ENCODE measurements at places on chromosomes 6 and 20. TPM values are rescaled to one million over a fixed set of nuclear protein-coding genes. Genes with fewer than 3 reads are reported as not detected.

The KHDC1L gene
- total RNA-seq = not detected

The C6orf118 gene
- total RNA-seq = not detected

The CLPSL1 gene
- not detected for total RNA-seq

- no peaks in the 10 kb centered on the region for H3K36me3 ChIP-seq
- no peak overlapping the region for H3K27ac ChIP-seq
- no peak overlapping the region for H3K4me3 ChIP-seq
- H3K4me1 ChIP-seq = peaks cover 2% of the 10 kb centered on the region
Measured at GRCh38 chr6:38248500-38249234, 391.1 kb downstream of the BTBD9 start.

DNA sequence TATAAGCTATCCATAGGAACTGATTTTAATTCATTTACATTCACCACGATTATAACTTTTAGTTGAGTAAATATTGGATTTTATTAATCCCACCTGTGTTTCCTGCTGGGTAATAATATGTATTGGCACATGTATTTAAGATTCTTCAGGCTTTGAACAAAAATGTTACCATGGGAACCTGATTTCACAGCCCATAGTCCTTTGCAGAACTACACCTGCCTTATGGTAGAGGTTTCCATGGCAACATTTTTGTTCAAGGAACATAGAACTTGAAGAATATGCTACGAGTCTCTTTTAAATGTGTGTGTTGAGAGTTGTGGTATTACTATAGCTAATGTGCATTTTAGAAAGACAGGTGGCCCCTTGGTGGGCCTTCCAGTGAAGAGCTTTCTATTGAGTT is 317.4 kb downstream of the SAMD5 start:
- H3K27me3 ChIP-seq = no peaks in the 10 kb centered on the region
- DNase-seq = no peak
- H3K4me3 ChIP-seq = no peak overlapping the region
- no peak overlapping the region for H3K27ac ChIP-seq
- no peaks in the 10 kb centered on the region for H3K36me3 ChIP-seq

DNA sequence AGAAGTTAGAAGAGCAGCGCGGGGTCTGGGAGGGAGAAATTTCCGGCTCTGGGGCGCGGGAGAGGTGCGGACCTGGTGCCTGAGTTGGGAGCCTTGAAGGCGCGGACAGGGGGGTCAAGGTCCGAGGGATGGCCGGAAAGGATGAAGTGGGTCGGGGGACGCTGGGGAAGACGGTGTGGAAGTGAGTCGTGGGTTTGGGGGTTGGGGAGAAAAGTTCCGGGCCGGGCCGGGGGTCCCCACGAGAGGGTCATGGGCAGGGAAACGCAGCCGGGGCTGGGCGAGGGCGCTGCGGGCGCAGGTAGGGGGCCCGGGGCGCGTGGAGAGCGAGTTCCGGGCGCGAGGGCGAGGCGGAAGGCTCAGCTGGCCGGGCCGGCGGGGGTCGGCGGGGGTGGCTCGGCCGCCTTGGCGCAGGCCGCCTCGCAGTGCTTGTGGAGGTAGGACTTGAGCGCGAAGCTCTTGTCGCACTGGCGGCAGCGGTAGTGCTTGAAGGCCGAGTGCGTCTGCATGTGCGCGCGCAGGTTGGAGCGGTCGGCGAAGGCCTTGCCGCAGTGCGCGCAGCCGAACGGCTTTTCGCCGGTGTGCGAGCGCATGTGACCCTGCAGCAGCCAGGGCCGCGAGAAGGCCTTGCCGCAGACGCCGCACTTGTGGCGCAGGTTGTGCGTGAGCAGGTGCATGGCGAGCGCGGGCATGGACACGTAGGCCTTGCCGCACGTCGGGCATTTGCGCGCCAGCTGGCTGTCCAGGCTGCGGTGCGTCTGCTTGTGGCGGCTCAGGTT is 10.5 kb upstream of the SRXN1 start:
- no peak overlapping the region for H3K4me3 ChIP-seq
- peaks cover 45% of the 10 kb centered on the region for H3K27me3 ChIP-seq
- no peak overlapping the region for H3K27ac ChIP-seq

GRCh38 chr20:25286917-25287316 is 39.0 kb downstream of the PYGB start:
- no peaks in the 10 kb centered on the region for H3K27me3 ChIP-seq
- H3K4me3 ChIP-seq = no peak overlapping the region
- no peak overlapping the region for H3K27ac ChIP-seq
- H3K4me1 ChIP-seq = no peaks in the 10 kb centered on the region
- no peak for DNase-seq

DNA sequence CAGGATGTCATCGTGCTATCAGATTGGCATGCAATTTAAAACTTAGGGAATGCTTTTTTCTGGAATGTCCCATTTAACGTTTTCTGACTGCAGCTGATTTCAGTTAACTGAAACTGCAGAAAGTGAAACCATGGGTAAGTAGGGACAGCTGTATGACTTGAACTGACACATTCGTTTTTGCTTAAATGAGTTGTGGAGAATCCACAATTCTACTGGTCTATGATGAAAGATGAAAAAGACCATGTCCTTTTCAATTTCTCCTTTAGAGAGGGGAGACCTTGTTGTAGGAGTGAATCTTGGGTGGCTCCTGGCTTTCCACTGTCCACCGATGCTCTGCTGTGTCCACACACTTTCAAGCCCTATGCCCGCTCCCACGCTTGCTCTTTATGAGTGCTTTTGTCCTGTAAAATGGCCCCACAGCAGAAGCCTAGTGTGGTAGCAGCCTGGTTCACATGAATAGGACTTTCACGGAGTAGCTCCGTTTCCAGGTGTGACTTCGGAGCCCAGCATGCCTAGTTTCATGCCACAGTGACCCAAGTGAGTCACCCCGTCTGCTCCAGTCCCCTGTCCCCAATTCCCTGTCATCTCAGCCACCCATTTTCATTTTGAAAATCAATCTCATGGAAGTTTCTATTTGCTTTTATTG is 21.9 kb downstream of the DYNLT1 start:
- no peak overlapping the region for H3K4me3 ChIP-seq
- no peak for DNase-seq
- H3K27ac ChIP-seq = no peak overlapping the region
- no peaks in the 10 kb centered on the region for H3K4me1 ChIP-seq

GRCh38 chr6:112029045-112029822 is 24.7 kb upstream of the CCN6 start:
- H3K4me1 ChIP-seq = no peaks in the 10 kb centered on the region
- no peaks in the 10 kb centered on the region for H3K36me3 ChIP-seq
- H3K27ac ChIP-seq = no peak overlapping the region
- DNase-seq = no peak
- H3K27me3 ChIP-seq = no peaks in the 10 kb centered on the region

- H3K27ac ChIP-seq = peak overlapping the region; percentile 72
- peak; percentile 90 for DNase-seq
- H3K4me3 ChIP-seq = no peak overlapping the region
- H3K4me1 ChIP-seq = peaks cover 23% of the 10 kb centered on the region
Measured at GRCh38 chr20:44552950-44553908, 29.1 kb upstream of the PKIG start.

DNA sequence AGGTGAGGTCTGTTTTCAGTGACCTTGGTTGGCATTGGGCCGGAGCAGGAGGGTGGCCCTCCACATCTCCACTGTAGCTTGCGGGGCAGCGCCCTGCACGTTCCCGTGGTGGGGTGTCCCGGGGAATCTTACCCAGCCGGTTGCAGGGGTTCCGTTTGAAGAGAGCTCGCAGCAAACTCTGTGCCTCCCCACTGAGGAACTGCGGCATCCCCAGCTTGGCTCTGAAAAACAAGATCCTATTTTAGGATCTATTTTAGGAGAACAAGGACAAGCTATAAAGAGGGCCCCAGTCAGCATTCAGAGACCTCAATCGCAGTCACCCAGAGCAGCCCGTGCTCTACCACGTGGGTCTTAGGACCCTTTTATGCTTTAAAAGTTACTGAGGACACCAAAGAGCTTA is 97.8 kb downstream of the RAMACL start:
- DNase-seq = no peak

DNA sequence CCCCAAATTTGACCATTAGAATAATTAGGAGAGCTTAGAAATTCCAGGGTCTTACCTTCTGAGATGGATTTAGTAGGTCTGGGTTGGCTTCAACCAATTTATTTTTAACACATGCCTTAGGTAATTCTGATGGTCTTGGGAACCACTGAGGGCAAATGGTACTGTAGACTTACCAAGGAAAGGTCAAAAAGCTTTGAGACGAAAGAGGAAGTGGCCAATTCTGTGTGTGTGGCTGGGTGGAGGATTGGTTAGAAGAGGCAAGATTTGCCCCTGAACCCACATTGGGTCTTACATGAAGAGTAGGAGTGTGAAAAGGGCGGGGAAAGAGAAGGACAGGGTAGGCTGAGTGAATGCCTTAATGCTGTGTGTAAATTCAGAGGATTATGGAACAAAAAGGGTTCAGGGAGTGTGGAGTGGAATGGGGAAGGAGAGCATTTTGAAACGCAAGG is 2.7 kb downstream of the ITCH start:
- no peak overlapping the region for H3K4me3 ChIP-seq
- no peak overlapping the region for H3K27ac ChIP-seq
- no peak for DNase-seq
- H3K4me1 ChIP-seq = peaks cover 12% of the 10 kb centered on the region

DNA sequence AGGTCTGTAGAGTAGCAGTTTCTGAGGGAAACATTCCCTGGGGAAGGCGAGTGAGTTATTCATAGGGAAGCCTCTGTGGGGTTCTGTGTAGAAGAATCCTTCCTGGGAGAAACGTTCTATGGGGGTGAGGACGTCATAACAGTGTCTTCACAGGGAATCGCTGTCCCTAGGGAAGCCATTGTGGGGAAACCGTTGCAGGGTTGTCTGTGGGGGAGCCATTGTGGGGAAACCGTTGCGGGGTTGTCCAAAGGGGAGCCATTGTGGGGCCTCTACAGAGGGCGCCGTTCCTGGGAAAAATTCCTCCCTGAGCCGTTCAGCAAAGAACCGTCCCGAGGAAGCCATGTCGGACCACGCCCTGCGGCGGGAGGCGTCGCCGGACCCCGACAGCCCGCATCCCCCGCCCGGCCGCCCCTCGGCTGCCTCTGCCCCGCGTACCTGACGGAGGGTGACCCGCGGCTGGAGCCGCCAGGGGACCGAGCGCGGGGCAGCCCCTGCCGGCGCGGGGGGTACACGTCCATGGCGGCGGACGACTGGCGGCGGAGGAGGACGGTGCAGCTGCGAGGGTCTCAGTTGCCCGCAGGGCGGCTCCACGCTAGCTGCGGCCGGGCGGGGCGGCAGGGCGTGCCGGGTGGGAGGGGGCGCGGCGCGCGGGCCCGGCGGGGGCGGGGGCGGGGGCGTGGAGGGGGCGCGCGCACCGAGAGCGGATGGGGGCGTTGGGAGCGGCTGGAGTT is at the start of gene DNAAF9:
DNAAF9 (minus strand) TSS at position 630 of the 731 bp plus-strand sequence; CDS start at position 518, 112 bp downstream.
- H3K36me3 ChIP-seq = no peaks in the 10 kb centered on the region
- H3K27me3 ChIP-seq = no peaks in the 10 kb centered on the region
- peaks cover 11% of the 10 kb centered on the region for H3K4me1 ChIP-seq
- DNase-seq = no peak
- H3K27ac ChIP-seq = peak within 1 kb of the TSS; percentile 54

- H3K27me3 ChIP-seq = peaks cover 8% of the 10 kb centered on the region
- no peak overlapping the region for H3K27ac ChIP-seq
- no peak for DNase-seq
- no peaks in the 10 kb centered on the region for H3K4me1 ChIP-seq
- H3K36me3 ChIP-seq = no peaks in the 10 kb centered on the region
Measured at GRCh38 chr6:170271771-170272314, 19.0 kb downstream of the DLL1 start.

GRCh38 chr6:44739181-44739580 is 351.7 kb downstream of the CDC5L start:
- no peak overlapping the region for H3K4me3 ChIP-seq
- peaks cover 2% of the 10 kb centered on the region for H3K27me3 ChIP-seq
- DNase-seq = peak; percentile 34
- no peaks in the 10 kb centered on the region for H3K36me3 ChIP-seq

DNA sequence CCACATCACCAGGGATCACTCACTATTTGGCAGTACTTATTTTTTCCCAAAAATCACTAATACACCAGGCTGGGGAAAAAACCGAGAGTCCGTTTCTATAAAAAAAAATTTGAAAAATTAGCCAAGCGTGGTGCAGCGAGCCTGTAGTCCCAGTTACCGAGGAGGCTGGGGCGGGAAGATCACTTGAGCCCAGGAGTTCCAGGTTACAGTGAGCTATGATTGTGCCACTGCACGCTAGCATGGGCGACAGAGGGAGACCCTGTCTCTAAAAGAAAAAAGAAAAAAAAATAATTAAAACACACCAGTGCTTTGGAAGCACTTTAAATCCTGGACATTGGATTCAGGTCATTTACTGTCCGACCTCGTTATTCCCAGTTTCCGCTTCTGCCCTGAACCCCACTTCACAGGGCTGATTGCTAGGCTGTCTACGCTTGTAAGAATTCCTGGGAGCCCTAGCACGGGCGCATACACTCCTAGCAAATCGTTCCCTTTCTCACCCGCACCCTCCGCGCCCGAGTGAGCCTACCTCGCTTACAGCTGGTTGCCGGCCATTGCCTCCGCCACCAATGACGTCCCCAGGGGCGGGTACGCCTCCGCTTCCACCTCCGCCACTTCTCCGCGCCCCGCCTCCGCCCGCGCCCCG is at the start of gene TPMT:
TPMT (minus strand) TSS at position 571 of the 643 bp plus-strand sequence. CDS start 5,950 bp downstream, outside the sequence.
- peaks cover 23% of the 10 kb centered on the region for H3K4me1 ChIP-seq
- peak within 1 kb of the TSS; percentile 89 for H3K27ac ChIP-seq
- H3K27me3 ChIP-seq = no peaks in the 10 kb centered on the region

DNA sequence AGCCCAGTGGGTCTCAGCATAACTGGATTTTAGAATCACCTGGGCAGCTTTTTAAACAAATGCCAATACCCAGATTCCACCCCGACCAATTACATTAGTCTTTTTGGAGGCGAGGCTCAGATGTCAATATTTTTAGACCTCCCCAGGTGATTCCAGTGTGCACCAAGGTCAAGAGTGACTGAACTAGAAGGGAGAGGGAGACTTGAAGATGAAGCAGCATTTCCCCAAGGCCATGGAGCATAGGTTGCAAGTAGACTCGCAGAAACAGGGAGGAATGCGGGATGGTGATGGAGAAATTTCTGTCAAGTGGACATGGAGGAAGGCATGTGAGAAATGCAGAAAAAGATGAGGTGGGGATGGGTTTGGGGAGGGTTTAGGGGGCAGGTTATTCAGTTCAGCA is 64.9 kb downstream of the BCAS1 start:
- H3K27ac ChIP-seq = no peak overlapping the region
- DNase-seq = no peak
- no peak overlapping the region for H3K4me3 ChIP-seq

DNA sequence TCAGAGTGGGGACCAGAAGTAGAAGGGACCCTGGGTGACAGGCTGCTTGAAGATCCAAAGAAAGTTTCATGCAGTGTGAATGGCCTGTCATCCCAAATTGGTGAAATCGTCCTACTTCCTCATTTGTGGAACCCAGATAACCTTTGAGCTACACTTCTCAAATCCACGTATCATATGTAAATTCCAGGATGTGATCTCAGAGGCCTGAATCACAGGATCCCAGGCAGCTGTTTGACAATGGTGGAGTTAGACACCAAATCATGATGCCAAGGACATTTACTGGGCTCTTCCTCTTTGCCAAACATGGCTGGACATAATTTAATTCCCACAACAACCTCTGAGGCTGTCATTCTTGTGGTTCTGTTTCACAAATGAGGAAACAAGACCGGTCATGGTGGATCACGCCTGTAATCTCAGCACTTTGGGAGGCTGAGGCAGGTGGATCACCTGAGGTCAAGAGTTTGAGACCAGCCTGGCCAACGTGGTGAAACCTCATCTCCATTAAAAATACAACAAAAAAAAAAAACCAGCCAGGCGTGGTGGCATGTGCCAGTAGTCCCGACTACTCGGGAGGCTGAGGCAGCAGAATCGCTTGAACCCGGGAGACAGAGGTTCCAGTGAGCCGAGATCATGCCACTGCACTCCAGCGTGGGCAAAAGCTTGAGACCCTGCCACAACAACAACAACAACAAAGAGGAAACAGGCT is 39.9 kb upstream of the TTPAL start:
- peaks cover 12% of the 10 kb centered on the region for H3K27me3 ChIP-seq
- no peaks in the 10 kb centered on the region for H3K36me3 ChIP-seq
- DNase-seq = no peak
- H3K4me1 ChIP-seq = no peaks in the 10 kb centered on the region
- H3K27ac ChIP-seq = no peak overlapping the region
